Activated T-cell treated with anti-CD3 and anti-CD28 coated beads, Interleukin-2, amount 50 U/mL, for 48 hours (primary cell): ENCODE measurements at places on chromosomes 6 and 20.

DNA sequence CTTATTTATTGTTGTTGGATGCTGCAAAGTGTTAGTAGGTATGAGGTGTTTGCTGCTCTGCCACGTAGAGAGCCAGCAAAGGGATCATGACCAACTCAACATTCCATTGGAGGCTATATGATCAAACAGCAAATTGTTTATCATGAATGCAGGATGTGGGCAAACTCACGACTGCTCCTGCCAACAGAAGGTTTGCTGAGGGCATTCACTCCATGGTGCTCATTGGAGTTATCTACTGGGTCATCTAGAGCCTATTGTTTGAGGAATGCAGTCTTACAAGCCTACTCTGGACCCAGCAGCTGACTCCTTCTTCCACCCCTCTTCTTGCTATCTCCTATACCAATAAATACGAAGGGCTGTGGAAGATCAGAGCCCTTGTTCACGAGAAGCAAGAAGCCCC lies 12.1 kb downstream of the MICB start:
- DNase-seq, result no peak

- DNase-seq, result no peak
Measured at GRCh38 chr20:3572151-3572550, 91.0 kb downstream of the GFRA4 start.

DNA sequence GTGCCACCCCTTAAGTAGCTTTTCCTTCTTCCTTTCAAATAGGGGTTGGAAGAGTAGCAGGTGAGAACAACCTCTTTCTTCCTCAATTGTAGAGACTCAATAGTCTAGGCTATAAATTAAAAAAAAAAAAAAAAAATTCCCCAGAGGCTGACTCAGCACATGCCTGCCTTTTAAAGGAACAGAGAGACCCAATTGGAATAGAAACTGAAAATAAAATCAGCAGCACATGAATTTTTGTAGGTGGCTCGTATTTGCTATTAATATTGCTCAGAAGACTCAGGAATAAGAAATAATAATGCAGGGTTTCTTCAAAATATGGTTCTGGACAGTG lies 19.3 kb downstream of the TOP1 start:
- DNase-seq, result no peak

DNA sequence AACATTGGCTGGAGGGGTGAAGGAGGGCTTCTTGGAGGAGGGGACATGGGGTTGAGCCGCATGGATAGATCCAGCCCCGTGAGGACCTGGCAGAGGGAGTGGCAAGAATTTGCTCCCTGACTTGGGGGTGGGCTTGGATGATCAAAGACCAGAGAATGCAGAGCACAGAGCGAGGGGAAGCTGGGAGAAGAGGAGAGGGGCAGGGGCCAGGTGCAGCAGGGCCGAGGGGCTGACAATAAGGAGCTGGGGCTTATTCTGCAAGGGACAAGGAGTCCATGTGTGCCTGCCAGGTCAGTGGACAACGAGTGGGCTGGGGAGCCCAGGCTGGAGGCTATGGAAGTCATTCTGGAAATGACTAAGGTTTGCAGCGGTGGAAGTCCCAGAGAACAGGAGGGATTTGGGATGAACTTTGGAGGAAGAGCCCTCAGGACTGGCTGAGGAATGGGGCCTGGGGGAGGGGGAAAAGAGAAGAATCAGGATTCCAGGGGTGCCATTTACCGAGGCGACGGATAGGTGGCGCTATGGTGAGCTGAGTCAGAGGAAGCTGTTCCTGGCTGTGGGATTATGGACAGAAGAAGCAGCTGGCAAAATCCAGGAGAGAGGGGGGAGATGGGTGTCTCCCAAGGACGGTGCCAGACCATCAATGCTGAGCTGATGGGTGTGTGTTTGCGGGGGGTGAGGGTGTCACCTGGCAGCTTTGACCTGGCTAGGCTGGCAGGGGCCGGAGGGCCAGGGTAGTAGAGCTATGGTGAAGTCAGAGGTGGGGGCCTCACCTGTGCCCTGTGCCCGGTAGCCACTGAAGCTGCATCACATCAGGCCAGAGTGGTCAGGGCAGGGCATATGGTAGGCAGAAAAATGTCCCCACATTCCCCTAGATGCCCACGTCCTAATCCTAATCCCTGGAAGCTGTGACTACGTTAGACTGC lies 7.8 kb downstream of the KCNG1 start:
- DNase-seq, result peak; percentile 47

GRCh38 chr6:85372188-85372914 lies 77.5 kb upstream of the NT5E start:
- no peak for DNase-seq

DNA sequence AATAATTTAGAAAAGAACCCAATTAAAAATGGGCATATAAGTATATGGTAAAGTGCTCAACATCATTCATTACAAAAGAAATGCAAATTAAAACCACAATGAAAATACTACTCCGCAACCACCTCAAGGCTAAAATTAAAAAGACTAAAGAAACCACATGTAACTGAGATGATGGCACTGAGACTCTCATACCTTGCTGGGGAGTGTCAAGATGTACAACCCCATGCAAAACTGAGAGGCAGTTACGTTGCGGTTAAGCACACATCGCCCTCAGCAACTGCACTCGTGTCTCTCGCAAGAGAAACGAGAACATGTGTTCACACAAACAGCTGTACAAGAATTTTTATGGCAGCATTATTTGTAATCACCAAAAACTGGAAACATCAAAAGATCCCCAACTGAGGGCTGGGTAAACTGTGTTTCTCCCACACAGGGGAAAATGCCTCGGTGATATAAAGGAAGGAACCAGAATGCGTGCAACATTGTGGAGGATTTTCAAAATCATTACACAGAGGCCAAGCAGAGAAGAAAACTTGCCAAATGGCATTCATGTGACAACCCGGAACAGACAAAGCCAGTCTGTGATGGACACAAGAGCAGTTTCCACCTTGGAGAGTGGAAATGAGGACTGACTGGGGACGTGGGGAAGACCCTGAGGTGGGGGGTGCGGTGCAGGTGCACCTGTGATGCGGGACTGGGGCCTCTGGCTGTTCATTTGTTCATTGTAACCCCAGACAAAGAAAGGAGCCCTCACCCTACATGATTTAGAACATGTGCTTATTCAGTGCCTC lies 144.9 kb downstream of the WDR27 start:
- DNase-seq, result peak; percentile 52

GRCh38 chr6:158521759-158522158 lies 38.1 kb upstream of the TMEM181 start:
- no peak for DNase-seq
